DMS153 (cell line): ENCODE measurements at places on chromosomes 4 and X.

- DNase-seq: no peak
Observed at GRCh38 chr4:107548211-107548905, 171.7 kb downstream of the PAPSS1 start.

- DNase-seq: peak; percentile 79
Observed at GRCh38 chr4:151251603-151252304, 25.2 kb upstream of the PRSS48 start.

GRCh38 chrX:111955901-111956300 is 79.9 kb downstream of the TRPC5OS start:
- no peak for DNase-seq

DNA sequence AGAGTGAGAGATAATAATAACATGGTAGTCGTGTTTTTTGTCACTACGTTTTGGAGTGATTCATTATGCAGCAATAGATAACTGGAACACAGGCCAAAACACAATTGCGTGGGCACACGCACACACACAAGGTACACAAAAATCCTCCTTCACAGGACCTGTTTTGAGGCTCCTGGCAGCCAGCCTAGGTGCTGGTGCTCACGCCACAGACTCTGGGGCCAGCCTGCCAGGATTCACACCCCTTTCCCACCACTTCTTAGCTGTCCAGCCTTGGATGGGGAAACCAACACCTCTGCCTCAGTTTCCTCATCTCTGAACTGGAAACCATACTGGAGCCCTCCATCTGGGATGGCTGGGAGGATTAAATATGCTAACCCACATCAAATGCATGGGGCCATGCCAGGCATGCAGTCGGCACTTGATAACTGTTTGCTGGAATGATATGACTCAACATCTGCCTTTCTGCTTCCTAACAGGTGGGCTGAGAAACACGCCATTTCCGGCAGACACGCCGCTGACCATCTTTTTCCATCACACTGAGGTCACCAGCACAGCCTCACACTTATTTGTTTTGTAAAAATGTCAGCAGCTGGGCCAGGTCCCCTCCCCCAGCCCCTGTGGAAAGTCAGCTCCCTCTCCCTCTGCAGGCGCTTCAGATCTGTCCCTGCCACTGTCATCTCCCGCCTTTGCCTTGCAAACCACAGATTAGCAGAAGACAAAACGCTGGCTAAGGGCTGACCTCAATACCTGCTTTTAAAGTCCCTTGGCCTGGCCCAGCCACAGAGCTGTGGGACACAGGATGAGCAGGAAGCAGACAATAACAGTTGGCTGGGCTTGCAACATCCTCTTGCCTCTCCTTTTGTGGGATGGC is 237.5 kb downstream of the BCOR start:
- peak; percentile 55 for DNase-seq
